CD4-positive, alpha-beta T cell (primary cell): ENCODE measurements at places on chromosomes 3 and 15. TPM values are rescaled to one million over a fixed set of nuclear protein-coding genes. Genes with fewer than 3 reads are reported as not detected.

DNA sequence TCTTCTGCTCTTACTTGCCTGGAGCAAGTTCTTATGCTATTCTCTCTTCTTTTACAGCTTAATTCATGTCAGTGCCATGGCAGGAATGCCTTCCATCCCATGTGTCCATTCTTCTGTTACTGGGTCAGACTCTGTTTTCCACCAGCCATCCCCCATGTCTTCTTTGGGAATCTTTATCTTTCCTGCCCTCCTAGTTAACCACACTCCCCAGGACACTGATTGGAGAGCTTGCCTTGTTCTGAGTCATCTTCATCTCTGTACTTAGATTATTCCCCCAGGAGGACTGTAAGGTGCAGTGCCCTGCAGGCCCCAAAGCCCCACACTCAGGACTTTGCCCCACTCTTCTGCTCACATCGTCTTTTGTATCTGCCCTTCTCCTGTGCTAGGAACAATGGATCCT, 3.6 kb downstream of the ABHD17C start:
- H3K4me3 ChIP-seq, result no peak overlapping the region
- H3K27ac ChIP-seq, result no peak overlapping the region
- no peaks in the 10 kb centered on the region for H3K36me3 ChIP-seq
- peaks cover 20% of the 10 kb centered on the region for H3K4me1 ChIP-seq

DNA sequence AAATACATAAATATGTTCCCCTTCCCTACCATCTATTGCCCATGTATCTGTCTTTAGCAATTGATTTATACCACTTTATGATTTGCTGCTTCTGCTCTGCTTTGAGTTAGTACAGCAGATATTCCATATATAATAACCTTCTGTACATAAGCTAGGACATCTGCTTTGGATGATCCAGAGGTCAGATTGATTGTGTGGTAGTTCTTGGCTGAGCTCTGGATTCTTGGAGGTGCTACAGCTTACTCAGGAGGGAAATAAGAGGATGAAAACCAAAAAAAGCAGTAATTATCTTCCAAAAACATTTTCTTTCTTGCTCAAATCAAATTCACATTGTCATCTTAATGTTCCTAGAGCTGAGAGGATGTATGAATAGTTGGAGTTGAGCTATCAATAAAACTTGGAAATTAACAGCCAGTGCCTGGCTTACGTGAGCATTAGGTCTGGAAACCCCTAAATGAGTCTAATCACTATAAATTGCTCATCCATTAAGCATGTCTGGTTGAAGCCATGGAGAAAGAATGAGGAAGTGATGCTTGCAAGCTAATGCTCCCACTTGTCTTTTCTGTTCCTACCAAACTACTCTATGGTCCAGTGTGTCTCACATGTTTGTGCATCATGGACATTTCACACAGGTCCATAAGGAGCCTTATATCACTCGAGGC, 36.3 kb upstream of the TMEM42 start:
- no peak for DNase-seq
- no peak overlapping the region for H3K27ac ChIP-seq
- no peak overlapping the region for H3K4me3 ChIP-seq
- H3K36me3 ChIP-seq, result no peaks in the 10 kb centered on the region

DNA sequence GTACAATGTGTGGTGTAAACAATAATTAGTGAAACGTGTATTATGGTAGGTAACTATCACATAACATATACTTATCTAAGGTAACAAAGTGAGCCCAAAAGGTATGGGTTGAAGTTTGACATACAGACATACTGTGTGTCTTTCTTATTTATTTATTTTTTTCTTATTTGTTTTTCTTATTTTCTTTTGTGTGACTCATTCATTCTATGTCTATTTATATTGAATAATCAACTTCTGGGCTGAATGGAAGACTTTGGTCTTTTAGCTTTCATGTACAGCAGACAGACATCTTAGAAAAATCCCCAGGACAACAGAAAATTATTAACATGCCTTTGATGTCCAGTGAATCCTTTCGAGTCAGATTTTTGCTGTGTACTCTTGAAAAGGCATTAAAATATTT, 200.3 kb upstream of the SLC2A2 start:
- H3K36me3 ChIP-seq, result peaks cover 19% of the 10 kb centered on the region
- H3K4me1 ChIP-seq, result peaks cover 6% of the 10 kb centered on the region
- DNase-seq, result no peak
- no peaks in the 10 kb centered on the region for H3K27me3 ChIP-seq
- no peak overlapping the region for H3K4me3 ChIP-seq

- no peak for DNase-seq
- no peaks in the 10 kb centered on the region for H3K36me3 ChIP-seq
- H3K4me1 ChIP-seq, result no peaks in the 10 kb centered on the region
- H3K4me3 ChIP-seq, result no peak overlapping the region
- no peak overlapping the region for H3K27ac ChIP-seq
- H3K27me3 ChIP-seq, result no peaks in the 10 kb centered on the region
These were observed 28.3 kb upstream of the LSAMP start for GRCh38 chr3:116473602-116474001.

DNA sequence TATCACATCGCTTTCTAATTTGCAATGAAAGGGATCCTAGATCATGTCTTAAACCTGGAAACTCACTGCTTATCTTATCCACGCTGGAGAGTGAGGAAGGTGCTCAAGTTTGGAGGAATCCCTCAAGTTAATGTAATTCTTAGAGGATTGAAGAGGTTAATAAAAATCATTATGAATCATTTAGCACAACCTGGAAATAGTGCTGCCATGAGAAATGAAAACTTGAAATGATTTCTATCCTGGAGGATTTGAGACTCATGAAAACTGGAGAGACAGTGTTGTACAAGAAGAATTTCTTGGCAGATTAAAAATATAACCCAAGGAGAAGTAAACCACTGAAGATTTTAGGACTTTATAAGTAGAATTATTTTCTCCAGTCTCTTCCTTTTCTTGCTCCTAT, 125.9 kb downstream of the ADAMTS9 start:
- DNase-seq, result no peak
- H3K27me3 ChIP-seq, result no peaks in the 10 kb centered on the region
- H3K4me3 ChIP-seq, result no peak overlapping the region
- no peaks in the 10 kb centered on the region for H3K4me1 ChIP-seq

DNA sequence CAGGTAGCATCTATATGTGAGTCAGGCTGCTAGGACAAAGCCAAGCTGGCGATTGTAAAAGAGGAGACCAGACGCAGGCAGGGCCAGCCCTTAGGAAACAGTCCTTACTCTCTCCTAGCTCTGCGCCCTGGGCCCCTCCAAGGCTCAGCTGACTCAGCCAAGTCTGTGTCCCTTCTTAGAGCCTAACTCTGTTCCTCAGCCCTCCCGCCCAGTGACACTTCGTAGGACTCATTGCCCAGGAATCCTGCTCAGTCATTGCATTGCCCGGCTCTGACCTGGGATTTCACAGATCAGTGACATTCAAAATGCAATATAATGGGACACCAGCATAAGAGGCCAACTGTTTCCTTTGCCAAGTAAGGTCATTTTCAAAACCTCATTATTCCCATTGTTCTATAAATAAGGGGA, 244.2 kb downstream of the TLE3 start:
- DNase-seq, result no peak
- H3K27me3 ChIP-seq, result no peaks in the 10 kb centered on the region
- peaks cover 16% of the 10 kb centered on the region for H3K4me1 ChIP-seq
- H3K36me3 ChIP-seq, result no peaks in the 10 kb centered on the region

CAMK2N2 gene
- total RNA-seq, result not detected

ACTRT3 gene
- total RNA-seq, result not detected

DNA sequence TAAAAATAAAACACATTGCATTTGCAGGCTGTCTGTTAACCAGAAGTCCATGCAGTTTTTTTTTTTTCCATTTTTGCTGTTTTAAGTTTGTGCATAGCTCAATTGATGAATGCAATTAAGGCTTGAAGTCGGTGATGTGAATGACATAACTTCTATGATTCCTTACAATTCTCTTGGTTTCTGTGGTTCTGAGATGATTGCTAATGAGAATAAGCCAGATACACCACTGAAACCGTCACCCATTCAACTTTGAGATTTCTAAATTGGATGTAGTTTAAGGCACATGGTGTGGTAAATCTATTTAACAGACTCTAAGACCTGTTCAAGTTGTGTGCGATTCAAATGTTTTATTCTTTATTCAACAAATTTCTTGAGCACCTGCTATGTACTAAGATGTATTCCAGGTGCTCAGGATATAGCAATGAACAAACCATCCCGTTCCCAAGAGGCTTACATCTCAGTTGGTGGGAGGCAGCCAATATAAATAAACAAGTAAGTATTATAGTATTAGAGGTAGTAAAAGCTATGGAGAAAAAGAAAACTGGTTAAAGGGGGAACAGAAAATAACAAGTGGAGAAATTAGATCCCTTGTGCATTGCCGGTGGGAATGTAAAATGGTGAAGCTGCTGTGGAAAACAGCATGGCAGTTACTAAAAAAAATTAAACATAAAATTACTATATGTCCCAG, 4.0 kb downstream of the ITPR1 start:
- no peaks in the 10 kb centered on the region for H3K27me3 ChIP-seq
- H3K27ac ChIP-seq, result no peak overlapping the region

DNA sequence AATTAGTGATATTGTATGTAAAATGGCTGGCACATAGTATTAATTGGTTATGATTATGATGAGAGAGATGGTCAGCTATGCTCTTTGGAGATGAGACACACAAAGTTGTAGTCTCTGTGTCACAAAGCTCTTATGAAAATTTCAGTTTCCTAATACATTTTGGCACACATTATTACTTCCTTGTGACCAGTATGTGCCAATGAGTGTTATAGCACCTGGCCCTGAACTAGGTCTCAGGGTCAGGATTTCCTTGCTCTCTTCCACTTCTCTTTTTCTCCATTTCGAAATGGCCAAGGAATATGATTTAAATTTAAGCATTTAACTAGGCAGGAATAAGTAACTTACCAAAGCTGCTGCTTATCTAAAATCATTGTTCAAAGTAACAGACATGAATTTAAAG, 28.0 kb downstream of the TIPARP start:
- H3K4me3 ChIP-seq, result no peak overlapping the region
- H3K4me1 ChIP-seq, result no peaks in the 10 kb centered on the region
- H3K27ac ChIP-seq, result no peak overlapping the region

DNA sequence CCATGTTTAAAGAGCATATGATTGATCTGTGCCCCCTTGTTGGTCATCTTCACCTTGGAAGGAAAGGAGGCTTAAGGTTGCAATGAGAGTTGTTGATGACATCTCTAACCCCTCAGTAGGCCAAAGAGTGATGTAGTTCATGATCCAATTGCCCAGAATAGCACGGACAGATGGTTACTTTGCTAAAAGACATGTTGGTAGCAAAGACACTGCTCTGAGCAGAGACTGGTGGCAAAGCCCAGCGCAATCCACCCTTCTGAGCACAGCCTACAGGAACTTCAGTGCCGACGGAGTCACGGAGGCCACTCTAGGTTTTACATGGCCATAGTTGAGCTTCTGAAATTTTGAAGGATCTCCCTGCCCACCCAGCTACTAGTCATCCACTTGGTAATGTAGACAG, 21.8 kb downstream of the FBXO45 start:
- peaks cover 3% of the 10 kb centered on the region for H3K27me3 ChIP-seq
- DNase-seq, result no peak
- H3K27ac ChIP-seq, result no peak overlapping the region
- H3K4me1 ChIP-seq, result no peaks in the 10 kb centered on the region
- no peaks in the 10 kb centered on the region for H3K36me3 ChIP-seq
- H3K4me3 ChIP-seq, result no peak overlapping the region

USP50 gene
- 0.41 TPM for total RNA-seq
